ENCODE measurements at places on chromosomes 12 and 14.

DNA sequence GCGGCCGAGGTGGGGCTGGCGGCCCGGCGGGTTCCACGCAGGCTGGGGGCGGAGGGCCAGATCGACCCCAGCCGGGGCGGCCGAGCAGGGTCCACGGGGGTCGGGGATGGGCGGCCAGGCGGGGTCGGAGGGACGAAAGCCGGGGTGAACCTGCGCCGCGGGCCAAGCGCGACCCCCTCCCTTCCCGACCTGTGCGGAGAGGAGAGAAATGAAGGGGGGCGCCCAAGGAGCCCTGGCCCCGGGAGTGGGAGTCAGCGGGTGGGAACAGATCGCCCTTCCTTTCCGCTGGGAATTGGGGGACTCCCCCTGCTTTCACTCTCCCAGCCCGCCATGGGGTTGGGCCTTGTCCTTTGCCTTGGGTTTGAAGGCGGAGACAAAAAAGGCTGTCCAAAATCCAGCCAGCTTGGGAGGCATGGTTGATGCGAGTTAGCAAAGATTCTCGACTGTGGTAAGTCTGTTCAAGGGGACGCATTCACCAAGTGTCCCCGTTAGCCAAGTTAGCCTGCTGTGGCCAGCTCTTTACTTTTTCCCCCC is 559 bp upstream of the CKAP4 start:
- DNase-seq, result no peak

DNA sequence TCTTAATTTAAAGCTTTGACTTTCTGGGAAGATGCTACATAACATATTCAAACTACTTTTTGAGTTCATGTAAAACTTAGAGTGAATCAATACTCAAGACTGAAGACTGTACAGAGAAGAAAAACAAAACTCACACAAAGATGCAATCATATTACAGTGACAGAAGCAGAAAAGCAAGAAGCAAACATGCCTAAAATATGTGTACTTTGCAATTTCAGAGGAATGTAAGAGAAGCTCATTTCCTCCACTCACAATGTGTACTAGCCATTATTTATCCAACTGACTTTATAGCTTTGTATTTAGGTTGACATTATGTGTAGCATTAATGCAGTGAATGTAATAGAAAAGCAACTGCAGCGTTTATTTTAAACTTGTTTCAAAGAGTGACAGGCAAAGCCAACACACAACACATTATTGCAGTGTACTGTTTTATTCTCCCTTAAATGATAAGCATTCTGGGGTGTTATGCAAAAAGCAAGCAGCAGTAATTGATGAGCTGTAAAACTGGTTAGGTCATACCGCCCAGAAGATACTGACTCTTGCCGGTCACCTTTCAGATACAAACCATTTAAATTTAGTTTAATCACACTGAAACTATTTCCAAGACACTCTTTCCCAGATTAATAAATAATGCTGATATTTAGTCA is 88.2 kb upstream of the PAWR start:
- no peak for DNase-seq

DNA sequence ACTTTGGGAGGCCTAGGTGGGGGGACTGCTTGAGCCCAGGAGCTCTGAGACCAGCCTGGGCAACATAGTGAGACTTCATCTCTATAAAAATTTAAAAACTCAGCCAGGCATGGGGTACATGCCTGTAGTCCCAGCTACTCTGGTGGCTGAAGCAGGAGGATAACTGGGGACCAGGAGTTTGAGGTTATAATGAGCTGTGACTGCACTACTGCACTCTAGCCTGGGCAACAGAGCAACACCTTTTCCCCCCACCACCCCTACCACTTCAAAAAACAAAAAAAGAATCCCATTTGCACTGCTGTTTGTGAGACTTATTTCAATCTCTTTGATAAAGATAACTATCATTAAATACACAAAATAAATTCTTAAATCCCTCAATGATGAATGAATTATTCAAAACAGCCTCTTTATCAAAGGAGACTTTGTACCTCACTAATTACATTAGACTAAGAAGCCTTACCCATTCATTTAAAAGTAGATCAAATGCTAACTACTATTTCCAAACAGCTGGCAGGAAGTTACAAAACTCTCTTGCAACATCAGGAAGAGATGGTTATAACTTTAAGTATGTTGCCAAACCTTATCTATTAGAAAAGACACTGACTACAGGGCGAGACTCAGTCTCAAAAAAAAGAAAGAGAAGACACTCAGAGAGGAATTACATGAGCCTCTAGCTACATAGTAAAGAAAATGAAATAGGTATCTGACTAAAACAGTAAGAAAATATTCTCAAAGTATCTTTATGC is 14.7 kb downstream of the BLTP3B start:
- DNase-seq, result no peak

- DNase-seq, result no peak
These were observed 68.7 kb downstream of the CCDC88C start for GRCh38 chr14:91348845-91349465.

DNA sequence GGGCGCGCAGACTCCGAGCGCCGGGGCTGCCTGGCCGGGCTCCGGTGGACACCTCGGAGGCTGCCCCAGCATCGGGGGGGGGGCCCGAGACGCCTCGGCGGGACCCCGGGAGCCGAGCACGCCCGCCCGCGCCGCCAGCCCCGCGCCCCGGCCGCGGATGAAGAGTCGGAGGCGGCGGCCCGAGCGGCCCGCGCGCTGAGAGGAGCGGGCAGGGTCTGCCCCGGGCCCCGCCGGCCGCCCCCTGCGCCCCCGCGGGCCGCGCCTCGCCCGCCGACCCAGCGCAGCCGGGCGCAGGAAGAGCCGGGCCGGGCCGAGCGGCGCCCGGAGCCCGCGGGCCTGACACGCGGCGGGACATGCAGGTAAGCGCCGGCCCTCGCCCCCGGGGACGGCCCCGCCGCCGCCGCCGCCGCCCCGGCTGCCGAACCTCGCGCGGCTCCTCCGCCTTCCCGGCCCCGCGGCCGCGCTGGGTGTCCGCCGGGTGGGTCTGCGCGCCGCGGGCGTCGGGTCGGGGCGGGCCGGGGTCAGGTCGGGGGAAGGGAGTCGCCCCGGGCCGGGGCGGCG is 63.7 kb downstream of the FBXL14 start:
- no peak for DNase-seq

GRCh38 chr14:82387699-82388098 is 854.0 kb upstream of the SEL1L start:
- no peak for DNase-seq

DNA sequence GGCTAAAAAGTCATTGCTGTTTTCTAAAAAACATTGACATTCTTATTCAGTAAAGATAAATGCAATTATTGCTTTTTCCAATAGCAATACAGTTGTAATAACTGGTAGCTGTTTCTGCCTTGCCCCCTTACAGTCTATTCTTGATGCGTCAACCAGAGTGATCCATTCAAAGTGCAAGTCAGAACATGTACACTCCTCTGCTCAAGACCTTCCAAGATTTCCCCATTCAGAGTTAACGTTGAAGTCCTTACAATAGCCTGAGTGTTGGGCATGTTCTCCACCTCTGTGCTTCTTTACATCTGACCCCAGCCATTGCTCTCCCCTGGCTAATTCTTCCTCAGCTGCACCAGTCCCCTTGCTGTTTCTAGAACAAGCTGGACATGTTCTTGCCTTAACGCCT is 24.3 kb downstream of the VRK1 start:
- DNase-seq, result no peak

GRCh38 chr12:27343255-27344000 is 10.8 kb downstream of the BMAL2 start:
- DNase-seq, result no peak

DNA sequence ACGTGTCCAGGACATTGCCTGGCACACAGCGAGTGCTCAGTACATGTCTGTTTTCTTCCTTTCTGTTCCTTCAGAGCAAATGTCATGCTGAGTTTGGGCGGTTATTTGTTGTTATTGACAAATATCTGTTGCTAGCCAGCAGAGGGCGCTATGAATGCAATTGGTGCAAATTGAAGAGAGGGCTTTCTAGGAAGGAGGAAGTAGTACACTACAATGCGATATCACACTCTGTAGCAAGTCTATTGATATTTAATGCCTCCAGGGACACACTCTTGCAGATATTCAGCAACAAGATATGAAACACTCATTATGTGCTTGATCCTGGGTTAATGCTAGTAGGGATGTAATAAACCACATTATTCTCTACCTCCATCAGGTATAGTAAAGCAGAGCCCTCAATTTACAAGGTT is 267.3 kb upstream of the SRRM4 start:
- DNase-seq, result no peak

DNA sequence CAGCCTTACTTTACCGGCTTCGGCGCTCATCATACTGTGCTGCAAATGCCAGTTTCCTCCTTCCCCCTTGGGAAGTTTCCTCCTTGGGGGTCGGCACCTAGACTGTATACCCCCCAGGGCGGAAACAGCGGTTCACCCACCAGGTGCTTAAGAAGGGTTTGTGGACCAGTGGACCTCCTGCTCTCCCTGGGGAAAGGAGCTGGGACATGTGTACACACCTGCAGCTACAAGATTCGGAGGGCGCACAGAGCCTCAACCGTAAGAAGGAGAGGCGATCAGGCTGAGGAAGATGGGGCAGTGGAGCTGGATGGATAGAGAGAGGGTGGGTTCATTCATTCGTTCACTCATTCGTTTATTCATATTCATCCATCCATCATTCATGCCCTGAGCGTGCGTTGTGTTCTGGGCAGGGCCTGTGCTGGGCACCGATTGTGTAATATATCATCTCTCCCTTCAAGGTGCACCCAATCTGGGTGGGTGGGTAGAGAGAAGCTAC is 717 bp upstream of the ZNF839 start:
- no peak for DNase-seq

DNA sequence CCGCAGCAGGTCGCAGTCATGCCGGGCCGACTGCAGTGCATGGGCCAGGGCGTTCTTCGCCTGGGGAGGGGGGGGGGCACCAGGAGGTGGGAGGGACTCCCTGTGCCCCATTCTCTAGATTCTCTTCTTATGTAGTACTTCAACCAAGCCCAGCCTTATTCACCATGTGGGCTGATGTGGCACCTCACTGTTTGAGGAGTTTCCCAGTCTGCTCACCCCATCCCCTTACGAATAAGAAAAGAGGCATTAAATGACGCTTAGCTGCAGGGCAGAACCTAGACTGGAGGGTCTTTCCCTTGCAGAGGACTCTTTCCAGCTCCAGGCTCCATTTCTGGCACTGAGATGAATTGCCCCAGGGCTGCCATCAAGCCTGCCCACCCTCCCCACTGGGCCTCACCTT is 12.2 kb downstream of the CMTM5 start:
- DNase-seq, result no peak

- no peak for DNase-seq
These were observed 86.1 kb downstream of the SLC24A4 start for GRCh38 chr14:92409043-92409442.

DNA sequence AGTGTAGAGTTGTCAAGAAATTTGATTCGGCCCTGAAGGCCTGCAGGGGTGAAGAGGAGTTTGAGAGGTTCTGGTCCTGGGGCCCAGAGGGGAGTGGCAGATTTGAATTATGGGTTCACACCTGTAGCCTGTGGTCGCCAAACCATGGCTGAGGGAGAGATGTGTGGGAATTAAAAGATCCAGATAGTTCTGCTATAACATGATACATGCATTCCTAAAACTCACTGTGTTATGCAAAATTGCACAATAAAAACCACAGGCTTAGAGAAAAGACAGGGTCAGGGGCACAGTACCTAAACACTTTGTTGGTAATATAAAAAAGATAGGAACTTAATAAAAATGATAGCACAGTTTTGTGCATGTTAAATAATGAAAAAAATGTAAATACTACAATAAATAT is 106.2 kb downstream of the TMEM30B start:
- no peak for DNase-seq

- no peak for DNase-seq
These were observed 38.5 kb upstream of the FRS2 start for GRCh38 chr12:69431591-69432222.

- no peak for DNase-seq
These were observed 64.7 kb downstream of the CLMN start for GRCh38 chr14:95255013-95255412.

DNA sequence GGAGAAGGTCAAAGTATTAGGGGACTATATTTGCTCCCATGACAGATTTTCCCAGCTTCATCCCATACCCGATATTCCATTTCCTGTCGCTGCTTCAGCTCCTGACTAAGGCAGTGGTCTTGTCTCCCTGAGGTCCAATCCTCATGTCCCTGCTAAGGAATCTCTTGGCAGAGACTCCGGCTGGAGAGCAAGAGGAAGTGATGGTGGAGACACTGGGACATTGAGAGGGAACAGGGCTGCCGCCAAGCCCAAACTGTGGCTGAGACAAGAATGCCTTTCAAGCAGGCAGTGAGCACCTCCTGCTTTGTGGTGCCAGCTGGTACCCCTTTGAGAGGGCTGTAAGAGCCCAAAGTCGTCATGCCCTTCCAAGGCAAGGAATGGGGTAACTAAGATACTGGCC is 5.5 kb downstream of the SP7 start:
- DNase-seq, result no peak

DNA sequence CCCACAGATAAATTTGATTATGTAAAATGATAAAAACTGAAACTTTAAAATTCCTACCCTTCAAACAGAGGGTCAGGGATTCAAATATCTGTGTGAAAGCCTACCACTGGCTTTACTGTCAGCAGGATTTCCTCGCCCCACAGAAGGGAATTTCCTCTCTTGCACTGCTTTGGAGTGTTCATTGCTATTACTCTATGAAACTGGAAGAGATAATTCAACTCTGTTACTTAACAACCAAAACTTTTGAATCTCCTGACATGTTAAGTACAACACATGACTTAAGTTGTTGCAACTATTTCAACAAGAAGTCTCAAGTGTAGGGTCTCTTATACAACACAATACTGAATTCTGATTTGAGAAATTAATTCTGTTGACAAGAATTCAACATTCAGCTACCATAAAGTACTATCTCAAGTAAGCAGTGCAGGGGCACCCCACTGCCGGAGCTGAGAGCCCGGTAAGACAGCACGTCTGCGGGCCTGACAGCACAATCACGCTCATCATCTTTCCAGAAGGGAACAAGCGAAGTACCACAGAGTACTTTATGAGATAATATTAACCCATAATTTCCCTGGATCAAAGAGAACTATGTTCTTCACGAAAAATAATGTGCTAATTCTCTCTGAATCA is 22.9 kb downstream of the DICER1 start:
- no peak for DNase-seq

GRCh38 chr14:54671537-54671936 is 104.6 kb downstream of the SAMD4A start:
- no peak for DNase-seq

DNA sequence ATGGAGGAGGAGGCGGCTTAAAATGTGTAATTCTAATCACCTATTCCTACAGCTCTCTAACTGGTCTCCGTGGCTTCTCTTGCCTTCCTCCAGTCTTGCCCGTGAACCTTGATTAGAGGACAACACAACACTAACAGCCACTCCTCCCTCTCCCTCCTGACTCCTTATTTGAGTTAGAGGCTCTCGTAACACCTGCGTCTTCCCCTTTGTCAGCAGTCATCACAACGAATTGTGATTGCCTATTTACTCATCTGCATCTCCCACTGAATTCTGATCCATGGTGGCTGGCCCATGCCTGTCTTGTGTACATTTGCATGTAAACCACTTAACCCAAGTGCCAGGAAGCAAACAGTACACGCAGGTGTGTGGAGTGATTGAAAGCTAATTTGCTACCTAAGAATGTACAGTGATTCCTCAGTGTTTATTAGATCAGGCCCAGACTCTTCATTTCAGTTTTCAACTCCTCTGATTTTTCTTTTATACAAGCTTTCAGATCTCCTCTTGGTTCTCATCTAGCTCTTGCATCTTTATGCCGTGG is 154.5 kb downstream of the MON2 start:
- no peak for DNase-seq
